Left forelimb (tissue), 1 donor: ENCODE measurements at places on chromosomes 13 and 19.

- DNase-seq, result no peak
Observed at GRCh38 chr13:50519866-50520265, 323.6 kb downstream of the DLEU7 start.

GRCh38 chr19:36115453-36116343, at the start of gene TBCB:
TSS of gene TBCB (plus strand) at chr19:36115468. CDS start at chr19:36115561, 93 bp downstream.
- no peak for DNase-seq

- no peak for DNase-seq
Observed at GRCh38 chr13:84405286-84405685, 523.0 kb upstream of the SLITRK1 start.

DNA sequence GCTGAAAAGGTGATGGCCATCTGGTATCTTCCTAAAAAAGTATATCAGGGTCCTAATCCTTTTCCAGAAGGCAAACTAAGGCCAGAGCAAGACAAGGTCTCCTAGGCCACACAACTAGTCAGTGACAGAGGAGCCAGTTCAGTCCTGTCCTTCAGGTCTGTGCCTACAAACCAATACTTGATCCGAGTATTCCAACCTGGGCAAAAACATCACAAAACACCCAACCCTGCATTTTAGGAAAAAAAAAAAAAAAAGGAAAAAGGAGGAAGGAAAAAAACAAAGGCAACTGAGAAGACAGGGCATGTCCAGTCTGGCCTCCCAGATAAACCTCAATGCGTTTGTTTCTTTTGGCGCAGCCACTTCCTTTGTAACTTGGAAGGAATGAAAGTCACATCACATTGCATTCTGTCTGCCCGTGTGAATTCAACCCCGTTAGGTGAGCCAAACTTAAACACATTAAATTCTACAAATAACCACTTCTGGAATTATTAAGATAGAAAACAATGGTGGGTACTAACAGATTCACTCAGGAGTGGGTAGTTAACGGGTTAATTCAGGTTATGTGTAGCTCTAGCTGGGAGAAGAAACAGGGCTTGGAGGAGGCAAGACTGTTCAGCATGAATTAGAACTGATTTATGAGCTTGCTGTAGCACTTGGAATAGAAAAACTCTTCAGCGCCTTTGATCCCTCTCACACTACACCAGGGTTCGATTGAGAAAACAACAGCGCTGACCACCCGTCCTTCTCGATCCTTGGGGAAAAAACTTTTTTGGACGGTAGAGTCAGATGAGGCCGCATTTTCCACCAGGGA, 43.0 kb upstream of the HNRNPA1L2 start:
- no peak for DNase-seq

DNA sequence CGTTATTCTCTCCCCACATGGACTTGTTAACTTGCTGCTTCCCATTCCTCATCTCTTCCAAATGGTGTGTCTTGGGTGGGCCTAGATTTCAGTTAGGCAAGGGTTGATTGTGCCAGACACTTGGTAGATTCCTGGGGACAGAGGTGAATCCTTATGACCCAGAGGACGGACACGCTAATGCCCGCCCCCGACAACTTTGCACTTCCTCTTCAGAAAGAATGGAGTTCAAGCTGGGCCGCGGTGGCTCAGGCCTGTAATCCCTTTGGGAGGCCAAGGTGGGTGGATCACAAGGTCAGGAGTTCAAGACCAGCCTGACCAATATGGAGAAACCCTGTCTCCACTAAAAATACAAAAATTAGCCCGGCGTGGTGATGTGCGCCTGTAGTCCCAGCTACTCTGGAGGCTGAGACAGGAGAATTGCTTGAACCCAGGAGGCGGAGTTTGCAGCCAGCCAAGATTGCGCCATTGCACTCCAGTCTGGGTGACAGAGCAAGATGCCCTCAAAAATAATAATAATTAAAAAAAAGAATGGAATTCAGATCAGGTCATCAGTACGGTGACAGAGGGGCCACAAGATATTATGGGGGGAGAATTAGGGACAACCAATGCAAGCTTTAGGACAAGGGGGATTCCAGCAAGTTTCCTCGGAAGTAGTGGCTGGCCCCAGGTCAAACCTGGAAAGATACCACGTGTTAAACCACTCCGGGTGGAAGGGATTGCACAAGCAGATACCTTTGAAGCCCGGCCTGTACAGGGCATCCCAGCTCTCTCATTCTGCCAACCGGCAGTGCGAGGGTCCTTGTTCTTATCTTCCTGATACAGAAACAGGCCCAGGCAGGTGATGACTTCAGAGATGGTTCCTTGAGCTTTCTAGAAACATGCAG, 2.7 kb downstream of the MYO9B start:
- DNase-seq, result no peak
